ENCODE measurements at places on chromosomes 4 and X. TPM values are rescaled to one million over a fixed set of nuclear protein-coding genes. Genes with fewer than 3 reads are reported as not detected.
A peak's percentile ranks its signal among the peaks of the same experiment; 100 is the strongest.

SLC9B1 gene
- 0.69 TPM for total RNA-seq

HOPX gene
- 1.2 TPM for total RNA-seq

- DNase-seq, result no peak
Observed at GRCh38 chrX:143634309-143634662, 1.6 kb downstream of the SLITRK4 start.

GRCh38 chr4:47711646-47712045 lies 126.2 kb downstream of the CORIN start:
- no peak for DNase-seq

IL2 gene
- not detected for total RNA-seq

C4orf54 gene
- total RNA-seq, result 0.05 TPM

P2RY8 gene
- total RNA-seq, result not detected

- DNase-seq, result no peak
Observed at GRCh38 chrX:118207831-118208453, 91.3 kb upstream of the KLHL13 start.

DNA sequence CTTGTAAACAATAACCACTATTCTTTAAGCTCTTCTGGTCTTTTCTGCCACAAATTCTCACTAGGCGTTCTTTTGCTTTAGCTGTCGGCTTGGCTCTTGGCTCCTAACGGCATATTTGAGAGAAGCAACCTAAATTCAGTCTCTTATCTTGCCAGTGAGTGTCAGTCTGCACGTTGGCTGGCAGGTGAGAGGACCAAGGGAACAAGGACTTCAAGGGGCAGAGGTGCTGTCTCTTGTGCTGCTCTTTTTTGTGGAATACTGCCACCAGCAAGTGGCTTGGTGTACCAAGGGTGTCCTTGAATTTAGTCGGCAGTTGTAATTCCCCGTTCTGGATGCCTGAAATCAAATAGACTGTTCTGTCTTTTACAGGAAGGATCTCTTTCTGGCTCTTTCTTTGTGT lies 77.8 kb upstream of the SLC4A4 start:
- no peak for DNase-seq

DNA sequence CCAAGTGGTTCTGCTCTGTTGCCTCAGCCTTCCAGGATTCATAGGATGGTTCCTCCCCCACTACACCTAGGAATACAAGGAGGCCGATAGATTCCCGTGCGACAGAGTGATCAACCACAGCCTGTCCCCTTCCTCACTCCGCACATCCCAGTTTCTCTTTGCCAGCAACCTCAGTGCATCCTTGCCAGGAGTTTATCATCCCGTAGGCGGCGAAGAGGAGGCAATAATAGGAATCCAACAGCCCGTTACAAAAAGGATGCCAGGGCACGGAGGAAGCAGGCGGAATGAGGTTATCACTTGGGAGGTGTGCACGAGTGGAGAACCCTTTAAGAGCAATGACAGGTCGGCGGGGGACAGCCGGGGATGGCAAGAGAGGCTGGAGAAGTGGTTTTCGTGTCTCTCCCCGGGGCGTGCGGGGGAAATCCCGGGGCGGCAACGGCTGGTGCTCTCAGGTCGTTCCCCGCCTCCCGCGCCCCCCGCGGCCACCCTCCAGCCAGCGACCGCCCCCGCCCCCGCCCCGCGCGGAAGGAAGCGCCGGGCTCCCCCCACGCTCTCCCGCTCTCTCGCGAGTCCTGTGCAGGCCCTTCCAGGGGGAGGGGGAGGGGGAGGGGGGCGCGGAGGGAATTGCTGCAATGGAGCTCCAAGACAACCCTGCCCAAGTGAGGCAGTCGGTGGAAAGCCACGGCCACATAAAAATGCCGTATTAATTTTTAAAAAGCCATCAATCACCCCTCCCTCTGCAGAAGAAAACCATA lies 1.6 kb downstream of the PPP3CA start:
- no peak for DNase-seq

DNA sequence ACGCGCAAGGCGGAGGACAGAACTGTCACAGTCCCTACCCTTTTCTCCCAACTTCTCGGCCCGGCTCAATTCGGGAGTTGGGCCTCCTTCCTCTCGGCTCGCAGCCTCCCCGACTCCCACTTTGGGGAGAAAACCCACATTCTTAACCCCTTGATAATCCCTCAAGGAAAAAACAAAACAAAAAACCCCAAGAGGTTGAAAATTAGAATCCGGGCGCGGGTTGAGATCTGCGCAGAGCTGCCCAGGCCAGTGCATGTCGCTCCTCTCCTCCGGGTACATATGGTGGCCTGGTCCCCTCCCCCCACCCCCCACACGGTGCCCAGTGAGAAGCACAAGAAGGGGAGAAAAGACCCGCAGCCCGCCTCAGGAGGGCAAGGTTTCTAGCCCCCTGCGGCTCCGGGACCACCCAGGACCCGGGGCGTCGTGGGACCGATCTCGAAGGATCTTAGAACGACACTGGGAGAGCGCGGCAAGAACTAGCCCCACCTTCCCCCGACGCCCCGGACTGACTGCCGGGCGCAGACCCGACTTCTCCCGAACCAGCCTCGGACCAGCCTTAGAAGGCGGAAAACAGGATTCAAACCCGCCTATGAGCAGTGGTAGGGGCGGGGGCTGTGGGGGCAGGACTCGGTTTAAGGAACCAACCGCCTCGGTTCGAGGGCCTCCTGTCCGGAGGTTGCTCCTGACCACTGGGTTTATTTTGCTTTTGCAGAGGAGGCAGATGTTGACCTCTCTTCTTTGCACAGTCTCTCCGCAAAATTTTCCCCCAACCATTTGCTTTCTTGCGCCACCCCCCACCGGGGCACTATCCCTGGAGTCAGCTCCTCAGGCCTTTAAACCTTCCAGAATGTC lies 2.5 kb upstream of the PDGFRA start:
- DNase-seq, result no peak

GRCh38 chr4:25821899-25822298 lies 40.9 kb downstream of the SEL1L3 start:
- DNase-seq, result no peak

DNA sequence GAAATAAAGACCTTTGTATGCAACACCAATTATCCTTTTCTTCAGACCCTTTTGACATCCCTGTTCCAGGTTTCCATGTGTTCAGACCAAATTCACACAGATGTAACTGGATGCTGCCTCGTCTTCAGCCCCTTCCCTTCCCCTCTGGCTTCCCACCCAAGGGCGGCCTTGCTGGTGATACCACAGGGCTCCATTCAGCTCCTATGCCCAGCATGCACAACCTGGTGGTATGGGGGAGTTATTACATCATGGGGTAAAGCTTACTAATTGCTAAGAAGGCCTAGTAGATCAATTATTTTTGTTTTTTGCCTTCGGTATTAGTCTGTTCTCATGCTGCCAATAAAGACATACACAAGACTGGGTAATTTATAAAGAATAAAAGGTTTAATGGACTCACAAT lies 317.0 kb upstream of the CXXC4 start:
- DNase-seq, result no peak

TMEM154 gene
- total RNA-seq, result 8.3 TPM

DNA sequence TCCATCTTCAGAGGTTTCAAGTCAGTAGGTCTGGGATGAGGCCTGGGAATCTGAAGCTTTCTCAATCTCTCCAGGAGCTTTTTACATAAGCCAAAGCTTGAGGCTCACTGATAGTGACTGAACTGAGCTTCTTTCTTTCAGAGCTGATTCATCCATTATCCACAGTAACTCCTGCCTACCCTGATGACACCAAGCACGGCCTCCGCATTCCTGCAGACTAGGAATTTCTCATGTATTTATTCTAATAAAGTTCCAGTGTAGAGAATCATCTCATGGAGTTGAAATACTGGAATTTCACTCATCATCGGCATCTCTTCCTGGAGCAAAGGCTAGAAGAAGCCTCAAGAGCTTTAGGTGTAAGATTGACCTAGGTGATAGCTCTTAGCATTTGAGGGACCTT lies 12.1 kb upstream of the DCTD start:
- peak; percentile 83 for DNase-seq

TBC1D8B gene
- 17.1 TPM for total RNA-seq

AFM gene
- not detected for total RNA-seq
